ENCODE measurements at places on chromosomes 5 and 9.

- peak; percentile 36 for DNase-seq
Observed at GRCh38 chr9:107213561-107214028, 69.5 kb upstream of the RAD23B start.

GRCh38 chr5:65893749-65894430 lies 32.5 kb upstream of the ERBIN start:
- no peak for DNase-seq

DNA sequence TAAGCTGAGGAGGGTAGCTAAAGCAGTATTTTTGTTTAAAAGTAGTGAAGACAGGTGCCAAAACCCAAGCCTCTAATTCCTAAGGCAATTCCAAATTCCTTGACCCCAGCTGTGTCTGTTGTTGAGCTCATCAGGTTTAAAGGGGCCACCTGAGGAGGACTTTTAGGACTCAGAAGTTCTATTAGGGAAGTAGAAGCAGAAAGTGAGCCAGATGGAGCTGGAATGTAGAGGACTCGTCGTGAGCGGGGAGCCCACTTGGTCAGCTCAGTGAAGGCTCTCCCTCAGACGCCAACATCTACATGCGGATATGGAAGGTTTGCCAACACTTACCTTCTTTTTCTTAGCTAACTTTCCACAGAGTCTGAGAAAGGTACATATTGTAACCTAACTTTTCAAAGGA lies 102.8 kb downstream of the PLPPR1 start:
- no peak for DNase-seq

DNA sequence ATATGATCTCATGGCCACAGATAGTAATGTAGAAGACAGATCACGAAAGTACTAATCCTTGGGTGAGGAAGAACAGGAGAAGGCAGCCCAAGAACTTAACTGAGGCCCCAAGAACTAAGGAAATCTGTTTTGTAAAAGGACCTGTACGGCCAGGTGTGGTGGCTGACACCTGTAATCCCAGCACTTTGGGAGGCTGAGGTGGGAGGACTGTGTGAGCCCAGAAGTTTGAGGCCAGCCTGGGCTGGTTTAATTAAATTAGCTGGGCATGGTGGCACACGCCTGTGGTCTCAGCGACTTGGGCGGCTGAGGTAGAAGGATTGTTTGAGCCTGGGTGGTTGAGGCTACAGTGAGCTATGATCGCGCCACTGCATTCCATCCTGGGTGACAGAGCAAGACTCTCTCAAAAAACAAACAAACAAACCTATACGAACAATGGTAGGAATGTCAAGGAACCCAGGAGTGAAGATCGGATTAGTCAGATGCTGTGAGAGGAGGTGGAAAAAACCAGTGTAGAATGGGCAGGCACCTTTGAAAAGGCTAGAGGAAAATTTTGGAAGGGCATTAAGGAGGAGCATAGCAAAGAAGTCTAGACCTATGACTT lies 283.8 kb upstream of the DMRT1 start:
- DNase-seq = no peak

DNA sequence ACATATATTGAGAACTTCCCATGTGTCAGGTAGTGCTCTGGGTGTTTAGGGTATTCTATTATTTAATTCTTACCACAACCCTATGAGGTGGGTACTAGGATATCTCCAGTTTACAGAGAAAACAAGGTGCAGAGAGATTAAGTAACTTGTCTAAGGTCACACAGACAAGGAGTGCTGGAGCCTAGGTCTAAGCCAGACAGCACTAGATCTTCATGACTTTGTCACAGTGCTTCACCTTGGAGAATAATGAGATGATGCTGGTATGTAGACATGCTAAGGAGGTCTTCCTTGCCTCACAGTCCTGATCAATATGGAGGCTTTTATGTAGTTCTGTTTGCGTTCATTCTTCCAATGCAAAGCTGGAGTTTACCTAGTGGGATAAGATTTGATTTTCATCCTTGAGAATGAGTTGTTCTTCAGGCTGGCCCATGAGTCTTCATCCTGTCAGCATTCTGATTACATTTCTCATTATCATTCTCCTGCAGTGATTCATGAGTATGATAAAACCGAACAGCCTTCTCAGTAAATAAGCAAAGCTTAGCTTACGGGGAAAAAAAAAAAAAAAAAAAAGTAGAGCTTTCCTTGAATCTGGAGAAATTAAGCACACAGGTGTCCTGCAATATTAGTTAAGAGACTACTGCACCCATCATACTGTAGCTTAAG lies 176.3 kb downstream of the C9orf152 start:
- no peak for DNase-seq

Data from activated naive CD8-positive, alpha-beta T cell treated with anti-CD3 and anti-CD28 coated beads for 36 hours (primary cell).